ENCODE measurements at places on chromosomes 7 and 10. TPM values are rescaled to one million over a fixed set of nuclear protein-coding genes. Genes with fewer than 3 reads are reported as not detected.

Gene TMEM236
- polyA plus RNA-seq, result 0.22 TPM

Gene PNLIPRP1
- not detected for polyA plus RNA-seq

Gene SUFU
- polyA plus RNA-seq, result 26.7 TPM

Gene ZNF503
- polyA plus RNA-seq, result 107 TPM

Gene TAS2R60
- polyA plus RNA-seq, result not detected

Gene LIPM
- not detected for polyA plus RNA-seq

Gene TFR2
- polyA plus RNA-seq, result 0.99 TPM

Gene EPO
- 0.17 TPM for polyA plus RNA-seq

Gene NOS3
- 15.3 TPM for polyA plus RNA-seq

Gene SOSTDC1
- polyA plus RNA-seq, result 43.8 TPM

Gene KLF14
- 0.77 TPM for polyA plus RNA-seq

Gene CNPY1
- polyA plus RNA-seq, result not detected

Gene PRRT4
- 1.2 TPM for polyA plus RNA-seq

Gene NAT16
- polyA plus RNA-seq, result not detected

Gene GIMAP1
- 3.0 TPM for polyA plus RNA-seq

Gene CFAP46
- 7.0 TPM for polyA plus RNA-seq

Gene ASB10
- polyA plus RNA-seq, result 0.12 TPM

Gene NME8
- not detected for polyA plus RNA-seq

Gene PPP1R17
- polyA plus RNA-seq, result not detected

Gene STEAP4
- polyA plus RNA-seq, result 0.13 TPM
